ENCODE measurements at places on chromosomes 7 and 10.

GRCh38 chr7:30206491-30206890, 71.7 kb downstream of the MTURN start:
- no peak for DNase-seq

GRCh38 chr10:31867646-31868045, 61.0 kb downstream of the ARHGAP12 start:
- no peak for DNase-seq

DNA sequence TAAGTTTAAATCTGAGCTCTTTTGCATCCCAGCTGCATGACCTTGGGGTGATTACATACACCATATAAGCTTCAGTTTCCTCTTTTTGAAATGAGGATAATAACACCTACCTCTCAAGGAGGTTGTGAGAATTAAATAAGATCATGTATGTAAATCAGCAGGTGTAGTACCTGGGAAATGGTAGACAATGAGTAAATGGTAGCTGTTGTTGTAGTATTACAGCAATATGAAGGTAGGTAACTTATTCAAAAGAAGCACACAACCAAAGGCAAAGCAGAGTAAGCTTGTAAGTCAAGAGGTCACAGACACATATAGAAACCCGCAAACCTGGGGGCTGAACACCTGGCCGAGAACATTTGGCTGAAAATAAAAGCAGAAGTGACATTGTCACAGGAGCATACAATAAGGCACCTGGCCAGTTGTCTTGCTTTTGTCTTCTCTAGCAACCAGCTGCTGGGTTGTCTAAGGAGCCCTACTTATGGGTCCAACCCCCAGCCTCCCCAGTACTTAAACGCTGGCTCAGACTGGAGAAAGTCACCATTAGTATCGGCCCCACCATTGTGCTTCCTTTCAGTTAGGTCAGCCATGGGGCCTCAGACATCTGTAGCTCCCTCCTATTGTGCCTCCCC, 203.6 kb upstream of the MKLN1 start:
- DNase-seq = no peak

DNA sequence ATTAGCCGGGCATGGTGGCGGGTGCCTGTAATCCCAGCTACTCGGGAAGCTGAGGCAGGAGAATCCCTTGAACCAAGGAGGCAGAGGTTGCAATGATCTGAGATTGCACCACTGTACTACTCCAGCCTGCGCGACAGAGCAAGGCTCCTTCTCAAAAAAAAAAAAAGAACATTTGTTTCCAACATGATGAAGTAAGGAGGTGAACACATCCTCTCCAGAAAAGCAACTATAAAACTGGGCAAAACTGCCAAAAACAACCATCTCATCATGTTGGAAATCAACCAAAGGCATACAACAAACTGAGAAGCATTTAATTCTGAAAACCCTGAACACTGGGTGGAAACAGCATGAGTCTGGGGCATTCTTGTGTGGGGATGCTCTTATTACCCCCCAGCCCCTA, 14.3 kb downstream of the PRTFDC1 start:
- no peak for DNase-seq

GRCh38 chr10:122316224-122316884, 45.3 kb downstream of the BTBD16 start:
- no peak for DNase-seq
